Dermis microvascular lymphatic vessel endothelial cell (primary cell): ENCODE measurements at places on chromosomes 16 and 17. TPM values are rescaled to one million over a fixed set of nuclear protein-coding genes. Genes with fewer than 3 reads are reported as not detected.

Gene SYCE1L
- total RNA-seq = 1.6 and 2.1 TPM in 2 replicates

- no peak for DNase-seq
Measured at GRCh38 chr17:10285896-10286295, 86.9 kb downstream of the MYH13 start.

Gene NPB
- total RNA-seq = 0.13 TPM in 1 of 2 replicates, not detected in the other

Gene POLR3K
- total RNA-seq = 4.9 and 5.7 TPM in 2 replicates

Gene CFAP119
- total RNA-seq = 0.89 and 0.90 TPM in 2 replicates

DNA sequence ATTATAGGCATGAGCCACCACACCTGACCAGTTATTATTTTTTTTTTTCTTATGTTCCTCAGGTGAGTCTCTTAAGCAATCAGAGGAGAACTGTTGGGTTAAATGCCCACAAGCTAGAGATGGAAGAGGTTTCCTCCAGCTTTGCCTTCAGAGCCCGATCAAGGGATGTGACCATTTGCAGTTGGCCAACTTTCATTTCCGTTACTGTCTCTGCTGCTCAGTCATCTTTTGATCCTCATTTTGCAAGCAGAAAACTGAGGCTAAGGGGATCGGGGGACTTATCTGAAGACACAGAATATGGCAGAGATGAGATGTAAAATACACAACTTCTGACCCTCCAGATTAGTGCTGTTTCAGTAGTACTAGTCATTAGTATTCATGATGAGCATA lies 188.8 kb downstream of the RAB11FIP4 start:
- DNase-seq = no peak

DNA sequence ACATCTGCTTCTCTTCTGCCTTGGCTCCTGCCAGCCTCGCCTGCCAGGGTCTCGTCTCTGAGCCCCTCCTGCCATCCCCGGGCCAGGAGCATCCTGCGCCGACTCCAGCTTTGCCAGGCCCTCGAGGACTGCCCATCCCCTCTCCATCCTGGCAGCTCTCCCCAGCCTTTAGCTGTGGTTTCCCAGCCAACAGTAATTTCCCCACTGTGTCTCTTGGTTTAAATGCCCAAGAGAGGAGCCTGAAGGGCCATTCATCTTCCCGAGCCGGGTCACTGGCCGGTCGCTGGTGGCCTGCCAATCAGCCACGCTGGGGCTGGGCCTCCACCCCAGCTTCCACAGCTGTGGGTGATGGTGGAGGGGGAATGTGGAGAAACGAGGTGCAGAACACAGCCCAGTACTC lies 47.8 kb downstream of the MRC2 start:
- no peak for DNase-seq

- DNase-seq = no peak
Measured at GRCh38 chr16:49354101-49354500, 19.5 kb upstream of the C16orf78 start.

Gene CES5A
- not detected in 2 replicates for total RNA-seq

Gene GLIS2
- total RNA-seq = 0.38 and 0.39 TPM in 2 replicates

Gene ETV4
- 7.2 TPM in 2 replicates for total RNA-seq

Gene MGAT5B
- total RNA-seq = 0.13 and 0.26 TPM in 2 replicates

Gene CACNB1
- total RNA-seq = 0.90 and 1.6 TPM in 2 replicates
